Neural progenitor cell (in vitro differentiated cells): ENCODE measurements at places on chromosomes 3 and 15. TPM values are rescaled to one million over a fixed set of nuclear protein-coding genes. Genes with fewer than 3 reads are reported as not detected.

- DNase-seq: no peak
These were observed 18.3 kb downstream of the LMCD1 start for GRCh38 chr3:8519774-8520448.

CHST2 gene
- 5.9 and 10.3 TPM in 2 replicates for total RNA-seq

DNA sequence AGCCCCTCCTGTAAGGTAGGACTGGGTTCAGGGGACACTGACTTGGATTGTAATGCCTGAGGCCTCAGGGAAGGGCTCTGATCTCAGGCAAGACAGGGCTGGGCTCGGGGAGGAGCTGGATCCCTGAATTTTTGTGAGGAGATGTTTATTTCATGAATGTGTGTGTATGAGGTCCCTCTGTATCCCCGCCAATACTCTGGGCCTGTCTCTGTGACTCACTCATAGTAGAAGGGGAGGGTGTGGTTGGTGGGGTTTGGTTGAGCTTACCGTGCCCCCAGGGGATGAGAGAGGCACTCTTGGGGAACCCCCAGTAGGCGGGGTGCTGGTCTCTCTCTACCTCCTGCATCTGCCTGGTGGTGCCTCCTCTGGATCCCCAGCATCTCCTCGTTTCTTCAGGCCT, 28.1 kb downstream of the RPSA start:
- no peak for DNase-seq

- DNase-seq: no peak
These were observed 24.0 kb upstream of the SOX2 start for GRCh38 chr3:181687731-181688130.

CLN6 gene
- 24.4 and 41.9 TPM in 2 replicates for total RNA-seq

- no peak for DNase-seq
These were observed 56.7 kb downstream of the CCNL1 start for GRCh38 chr3:157103280-157103679.

- DNase-seq: no peak
These were observed 36.2 kb downstream of the CBLB start for GRCh38 chr3:105832644-105833043.

- DNase-seq: no peak
These were observed 8.3 kb downstream of the ZNF710 start for GRCh38 chr15:90009301-90010022.
